ENCODE measurements at places on chromosomes 7 and 10.

- no peak for DNase-seq
These were observed 2.6 kb downstream of the TLX1 start for GRCh38 chr10:101133489-101134298.

- no peak for DNase-seq
These were observed 155.9 kb upstream of the ASAH2 start for GRCh38 chr10:50407076-50407801.

DNA sequence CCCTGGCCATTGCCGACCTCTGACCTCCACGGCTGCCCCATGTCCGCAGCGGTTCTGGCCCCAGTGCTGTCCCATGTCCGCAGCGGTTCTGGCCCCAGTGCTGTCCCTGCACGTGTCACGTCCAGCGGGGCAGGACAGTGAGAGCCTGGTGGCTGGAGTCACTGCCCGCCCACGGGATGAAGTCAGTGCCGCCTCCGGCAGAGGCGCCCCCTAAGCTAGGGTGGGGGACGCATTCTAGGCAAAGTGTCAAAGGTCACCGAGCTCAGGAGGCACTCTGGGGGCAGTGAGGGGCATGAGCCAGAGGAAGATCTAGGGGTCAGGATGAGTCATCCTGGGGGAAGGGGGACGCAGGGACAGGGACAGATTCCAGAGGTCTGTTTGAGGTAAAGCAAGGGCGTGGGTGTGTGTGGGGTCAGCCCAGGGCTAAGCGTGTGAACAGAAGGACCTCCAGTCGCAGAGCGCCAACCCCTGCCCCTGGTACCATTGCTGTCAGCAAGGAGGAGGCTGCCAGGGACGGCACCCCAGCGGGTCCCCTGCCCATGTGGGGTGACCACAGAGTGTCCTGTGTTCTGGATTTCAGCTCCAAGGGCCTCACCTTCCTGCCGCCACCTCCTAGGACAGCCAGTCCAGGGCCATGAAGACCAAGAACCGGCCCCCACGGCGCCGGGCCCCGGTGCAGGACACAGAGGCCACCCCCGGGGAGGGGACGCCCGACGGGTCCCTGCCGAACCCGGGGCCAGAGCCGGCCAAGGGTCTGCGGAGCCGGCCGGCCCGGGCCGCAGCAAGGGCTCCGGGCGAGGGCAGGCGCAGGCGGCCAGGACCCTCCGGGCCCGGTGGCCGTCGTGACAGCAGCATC, 665 bp downstream of the BHLHA15 start:
- peak; percentile 85 for DNase-seq

DNA sequence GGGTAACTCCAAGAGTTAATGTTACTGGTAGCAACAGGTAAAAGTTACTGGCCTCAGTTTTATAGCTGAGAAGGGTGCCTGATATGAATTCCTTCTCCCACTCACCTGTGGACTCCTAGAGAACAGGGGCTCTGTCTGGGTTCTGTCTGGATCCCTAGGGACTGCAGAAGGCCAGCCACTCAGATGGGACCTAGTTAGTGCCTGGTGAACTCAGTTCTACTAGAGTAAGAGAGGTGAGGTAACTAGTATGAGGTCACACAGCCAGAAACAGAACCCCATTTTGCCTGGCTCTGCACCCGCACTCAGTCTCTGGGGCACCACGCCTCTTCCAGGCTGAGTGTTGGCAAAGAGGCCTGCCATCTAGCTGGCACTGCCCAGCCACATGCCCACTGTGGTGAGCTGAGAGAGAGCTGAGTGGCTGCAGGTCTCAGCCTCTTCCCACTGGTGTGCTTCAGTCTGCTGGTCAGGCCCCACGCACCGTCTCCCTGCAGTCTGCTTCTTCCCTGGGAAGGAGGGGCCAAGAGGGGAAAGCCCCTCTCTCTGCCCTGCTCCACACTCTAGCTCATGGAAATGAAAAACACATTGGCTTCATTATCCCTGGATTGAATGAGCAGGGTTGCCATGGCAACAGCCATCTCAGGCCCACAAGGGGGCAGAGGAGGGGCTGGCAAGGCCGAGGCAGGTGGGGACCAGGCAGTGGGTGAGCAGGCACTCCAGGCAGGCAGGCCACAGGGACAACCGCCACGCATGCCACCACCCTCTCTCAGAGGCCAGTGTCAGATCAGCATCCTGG, 110.6 kb downstream of the ZMIZ1 start:
- DNase-seq = no peak

- no peak for DNase-seq
These were observed 288.9 kb downstream of the KLF6 start for GRCh38 chr10:3496138-3496537.

Measured in HepG2 (cell line).